Activated T-cell treated with anti-CD3 and anti-CD28 coated beads for 4 hours (primary cell): ENCODE measurements at places on chromosomes 6 and 20.
A peak's percentile ranks its signal among the peaks of the same experiment; 100 is the strongest.

DNA sequence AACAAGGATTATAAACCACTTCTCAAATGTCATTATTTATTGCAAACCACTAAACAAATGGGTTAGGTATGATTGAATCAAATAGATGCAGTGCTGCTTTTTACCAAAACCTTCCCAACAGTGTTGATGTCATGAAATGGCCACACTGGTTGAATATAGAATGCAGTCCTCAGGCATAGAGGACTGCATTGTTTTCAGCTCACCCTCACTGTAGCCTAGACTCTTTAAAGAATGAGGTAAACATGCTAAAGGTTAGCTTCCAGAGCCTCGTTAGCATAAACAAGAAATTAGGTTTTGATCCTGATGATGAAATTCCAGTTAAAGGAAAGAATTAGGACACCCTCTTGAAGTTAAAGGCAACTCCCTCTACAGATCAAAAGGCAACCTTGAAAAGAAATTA is 224.3 kb downstream of the ALDH8A1 start:
- no peak for DNase-seq

- DNase-seq: no peak
Observed at GRCh38 chr6:89984926-89985750, 90.9 kb downstream of the GJA10 start.

GRCh38 chr6:80742481-80742880 is 636.0 kb downstream of the BCKDHB start:
- no peak for DNase-seq

DNA sequence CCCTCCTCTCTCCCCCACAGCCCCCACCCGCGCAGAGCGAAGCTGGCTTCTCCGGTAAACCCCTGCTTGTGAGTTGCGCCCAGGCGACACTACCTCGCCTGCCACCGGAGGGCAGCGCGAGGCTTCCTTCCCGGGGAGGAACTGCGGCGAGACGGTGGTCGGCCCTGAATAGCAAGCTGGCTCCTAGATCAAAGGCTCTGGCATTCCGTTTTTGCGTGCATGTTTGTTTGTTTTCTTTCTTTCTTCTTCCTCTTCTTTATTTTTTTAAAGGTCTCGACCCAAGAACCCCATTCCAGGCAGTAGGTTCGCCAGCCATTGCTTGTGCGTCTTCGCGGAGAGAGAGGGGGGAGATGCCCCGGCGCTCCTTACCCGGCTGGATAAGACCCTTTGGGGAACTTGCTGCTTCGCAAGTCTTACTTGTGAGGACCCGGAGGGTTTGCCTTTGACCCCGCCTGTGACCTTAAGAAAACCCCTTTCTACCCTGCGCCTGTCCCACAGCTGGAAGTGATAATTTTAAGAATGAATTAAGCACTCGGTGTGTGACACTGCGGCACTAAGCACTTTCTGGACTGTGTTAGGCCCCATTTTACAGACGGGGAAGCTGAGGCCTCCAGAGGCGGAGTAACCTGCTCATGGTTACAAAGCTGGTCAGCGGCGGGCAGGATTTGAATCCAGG is 92.7 kb upstream of the SIRPA start:
- no peak for DNase-seq

DNA sequence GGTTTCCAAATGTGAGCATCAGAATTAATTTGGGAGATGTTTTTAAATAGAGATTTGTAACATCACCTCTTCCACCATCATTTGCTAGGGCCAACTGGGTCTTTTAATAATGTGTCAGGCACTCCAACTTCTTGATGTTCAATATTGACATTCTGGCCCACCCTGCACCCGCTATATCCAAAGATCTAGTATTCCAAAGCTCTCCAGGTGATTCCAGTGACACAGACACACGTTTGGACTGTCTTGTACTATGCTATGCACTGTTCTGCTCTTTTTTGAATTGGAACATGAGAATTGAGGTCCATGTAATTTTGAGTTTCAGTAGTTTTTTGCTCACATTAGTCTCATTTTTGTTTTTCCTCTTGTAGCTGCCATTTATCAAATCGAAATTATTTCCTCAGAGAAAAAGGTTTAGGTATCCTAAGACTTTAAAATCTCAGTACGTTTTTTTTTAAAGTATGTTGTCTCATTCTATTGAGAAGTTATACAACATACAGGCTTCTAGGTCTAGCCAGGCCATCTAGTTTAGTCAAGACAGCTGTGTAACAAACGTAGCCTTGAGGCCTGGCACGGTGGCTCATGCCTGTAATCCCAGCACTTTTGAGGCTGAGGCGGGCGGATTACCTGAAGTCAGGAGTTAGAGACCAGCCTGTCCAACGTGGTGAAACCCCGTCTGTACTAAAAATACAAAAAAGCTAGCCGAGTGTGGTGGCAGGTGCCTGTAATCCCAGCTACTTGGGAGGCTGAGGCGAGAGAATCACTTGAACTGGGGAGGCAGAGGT is 3.1 kb downstream of the BICRAL start:
- DNase-seq: no peak

- DNase-seq: no peak
Observed at GRCh38 chr6:105431226-105431625, 28.3 kb upstream of the PREP start.

DNA sequence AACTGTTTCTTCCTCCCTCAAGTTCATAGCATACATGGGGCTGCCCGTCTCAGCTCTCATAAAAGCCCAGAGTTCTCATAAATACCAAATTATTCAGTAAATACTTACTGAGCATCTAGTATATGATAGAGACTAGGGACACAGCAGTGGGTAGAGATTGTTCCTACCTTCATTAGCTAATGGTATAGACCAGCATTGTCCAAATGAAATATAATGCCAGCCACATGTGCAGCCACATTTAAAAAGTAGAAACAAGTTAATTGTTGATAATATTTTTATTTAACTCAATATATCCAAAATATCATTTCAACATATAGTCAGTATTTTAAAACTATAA is 1.2 kb downstream of the TTLL9 start:
- DNase-seq: no peak

GRCh38 chr6:84560436-84561390 is 203.7 kb downstream of the TBX18 start:
- DNase-seq: no peak

DNA sequence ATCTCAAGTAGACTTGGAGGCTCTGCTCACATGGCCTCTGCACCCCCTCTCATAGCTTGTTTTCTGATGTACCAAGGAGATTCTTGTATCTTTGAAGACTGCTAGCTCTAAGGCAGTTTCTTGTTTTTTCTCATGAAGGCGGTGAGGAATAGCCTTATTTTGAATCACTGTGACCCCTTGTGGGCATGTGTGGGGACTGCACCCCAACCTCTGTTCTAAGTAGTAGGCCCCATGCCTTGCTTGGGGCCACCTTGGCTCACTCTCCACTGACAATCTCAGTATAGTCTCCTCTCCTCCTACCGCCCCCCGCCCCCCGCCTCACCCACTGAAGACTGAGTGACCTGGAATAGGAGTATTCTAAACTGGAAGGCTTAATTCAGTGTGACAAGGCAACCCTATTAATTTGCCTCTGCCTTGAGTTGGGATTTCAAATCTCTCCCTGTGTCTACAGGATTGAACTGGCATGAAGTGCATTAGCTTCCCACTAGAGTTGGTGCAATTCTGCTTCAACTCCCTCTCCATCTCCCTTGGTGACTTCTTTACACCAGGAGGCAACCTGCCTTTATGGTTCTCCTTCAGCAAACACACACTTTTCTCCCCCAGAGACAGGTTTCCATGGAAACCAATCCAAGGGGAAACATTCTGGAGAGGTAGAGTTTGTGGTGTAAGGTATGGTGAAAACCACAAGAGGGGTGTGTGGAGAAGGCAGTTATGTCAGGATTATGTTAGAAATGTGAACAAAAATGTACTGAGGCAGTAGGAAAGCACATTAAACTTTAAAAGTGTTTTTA is 75.4 kb upstream of the ECI2 start:
- peak; percentile 52 for DNase-seq

DNA sequence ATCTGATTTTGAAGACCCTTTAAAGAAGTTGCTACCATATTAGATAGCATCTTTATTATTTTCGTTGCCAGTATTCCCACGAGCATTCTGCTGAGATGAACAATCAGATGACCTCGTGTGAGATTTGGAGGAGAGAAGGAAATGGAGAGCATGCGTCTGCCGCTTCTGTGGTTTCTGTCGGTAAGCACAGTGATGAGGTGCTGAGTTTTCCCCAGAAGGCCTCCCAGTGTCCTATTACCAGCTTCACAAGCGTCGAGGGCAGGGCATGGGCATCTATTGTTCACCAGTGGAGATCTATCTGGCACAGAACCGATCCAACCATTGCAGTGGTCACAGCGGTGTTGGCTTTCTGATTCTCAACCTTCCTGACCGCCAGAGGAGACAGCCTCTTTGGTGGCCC is 29.4 kb downstream of the TRAF3IP2 start:
- no peak for DNase-seq

GRCh38 chr20:24668791-24669190 is 199.4 kb downstream of the SYNDIG1 start:
- no peak for DNase-seq

- no peak for DNase-seq
Observed at GRCh38 chr20:54047720-54048119, 22.7 kb downstream of the BCAS1 start.

GRCh38 chr6:10382728-10383330 is 32.0 kb downstream of the TFAP2A start:
- DNase-seq: no peak

DNA sequence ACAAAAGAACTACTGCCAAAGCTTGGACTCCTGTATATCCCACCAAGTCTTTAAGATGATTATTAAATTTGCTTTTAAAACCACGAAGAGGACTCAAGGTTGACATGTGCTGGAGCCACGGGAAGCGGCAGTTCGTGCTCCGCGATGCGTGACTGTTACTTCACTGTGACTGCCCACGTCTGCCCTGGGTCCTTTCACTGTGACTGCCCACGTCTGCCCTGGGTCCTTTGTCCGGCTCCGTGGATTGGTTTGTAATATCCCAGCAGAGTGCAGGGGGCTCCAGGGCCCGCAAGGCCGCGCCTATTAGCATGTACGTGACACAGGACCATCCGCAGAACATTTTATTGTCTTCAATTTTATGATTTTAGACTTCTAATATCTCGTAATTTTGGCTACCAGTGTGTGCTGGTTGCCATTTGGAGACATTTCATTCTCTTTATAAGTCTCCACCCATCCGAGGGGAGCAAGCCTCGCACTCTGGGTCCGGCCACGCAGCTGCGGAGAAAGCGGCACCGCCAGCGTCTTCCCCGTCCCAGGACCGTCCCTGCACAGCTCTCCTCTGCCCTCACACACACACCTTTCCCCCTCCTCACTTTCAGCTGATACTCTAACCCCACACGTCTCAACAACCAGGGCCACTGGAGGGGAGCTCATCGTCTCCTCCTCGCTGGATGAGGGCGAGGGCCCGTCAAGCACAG is 42.9 kb downstream of the DACT2 start:
- no peak for DNase-seq

DNA sequence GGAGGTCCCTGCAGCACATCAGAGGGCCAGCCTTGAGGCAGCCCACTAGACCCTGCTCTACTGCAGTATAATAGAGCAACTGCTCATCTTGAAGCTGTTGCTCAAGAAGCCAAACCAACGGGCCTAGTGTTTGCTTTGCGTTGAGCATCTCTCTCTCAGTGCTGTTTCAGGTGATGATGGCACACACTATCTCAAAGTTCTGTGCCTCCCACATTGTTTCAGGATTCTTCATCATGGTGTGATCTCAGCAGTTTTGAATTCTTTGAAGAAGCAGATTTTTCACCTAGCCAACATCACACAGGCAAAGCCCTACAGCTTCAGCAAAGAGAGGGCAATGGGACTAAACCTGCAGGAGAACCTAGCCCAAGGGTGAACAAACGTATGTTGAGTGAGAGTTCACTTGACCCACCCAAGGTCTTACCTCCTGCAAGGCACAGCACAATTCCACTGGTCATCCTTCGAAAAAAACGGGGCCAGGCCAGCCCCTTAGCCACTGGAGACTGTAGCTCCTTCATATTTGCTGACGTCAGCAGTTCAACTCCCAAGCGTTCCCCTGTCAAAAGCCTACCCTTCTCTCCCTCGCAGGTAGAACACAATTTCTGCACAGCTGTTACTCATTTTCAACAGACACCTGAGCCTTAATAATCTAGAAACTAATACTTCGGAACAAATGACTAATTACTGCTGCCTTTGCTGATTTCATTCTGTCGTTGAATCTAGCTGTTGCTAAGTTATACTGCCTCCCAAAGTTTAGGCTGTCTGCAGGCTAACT is 15.8 kb downstream of the MYB start:
- DNase-seq: no peak

- DNase-seq: no peak
Observed at GRCh38 chr6:90490030-90490716, 96.7 kb downstream of the MAP3K7 start.

GRCh38 chr6:137754366-137754765 is 112.7 kb upstream of the TNFAIP3 start:
- DNase-seq: no peak

GRCh38 chr20:31537890-31538289 is 23.6 kb downstream of the HM13 start:
- no peak for DNase-seq

GRCh38 chr6:133542056-133542821 is 301.1 kb downstream of the EYA4 start:
- no peak for DNase-seq

GRCh38 chr6:168147205-168147738 is 68.3 kb upstream of the FRMD1 start:
- no peak for DNase-seq

DNA sequence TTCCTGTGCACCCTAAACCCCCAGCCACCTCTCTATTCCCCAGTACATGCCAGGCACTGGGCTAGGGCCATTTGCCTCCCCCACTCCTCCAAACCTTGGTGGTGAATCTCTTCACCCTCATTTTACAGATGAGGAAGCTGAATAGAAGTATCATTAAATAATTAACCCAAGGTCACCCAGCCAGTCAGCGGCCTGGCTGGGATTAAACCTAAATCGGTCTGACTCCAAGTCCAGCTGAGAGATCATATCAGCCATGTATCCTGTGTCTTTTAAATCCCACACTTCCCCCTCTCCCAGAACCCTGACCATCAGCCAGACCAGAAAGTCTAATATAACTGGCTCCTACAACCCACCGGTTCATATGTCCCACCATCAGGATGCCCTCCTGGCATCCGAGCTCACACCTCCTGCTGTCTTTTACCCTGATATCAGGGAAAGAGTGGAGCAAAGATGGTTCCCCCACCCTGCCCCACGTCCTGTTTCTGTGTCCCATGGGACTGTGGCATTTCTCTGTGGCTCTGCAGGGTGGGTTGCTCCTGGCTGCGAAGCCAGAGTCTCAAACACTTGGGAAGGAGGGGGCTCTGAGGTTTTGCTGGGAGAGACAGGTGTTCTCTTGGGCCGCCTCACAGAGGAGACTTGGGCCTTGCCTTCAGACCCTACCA is 145.3 kb downstream of the VEGFA start:
- DNase-seq: no peak

GRCh38 chr6:224350-224749 is 67.9 kb upstream of the DUSP22 start:
- DNase-seq: no peak

GRCh38 chr6:63643862-63644261 is 8.3 kb downstream of the PHF3 start:
- no peak for DNase-seq

GRCh38 chr6:158369241-158369640 is 57.0 kb downstream of the TULP4 start:
- no peak for DNase-seq

GRCh38 chr6:166342349-166343149 is at the start of gene SFT2D1:
Gene SFT2D1 (minus strand): TSS chr6:166342545. CDS start chr6:166342481, 64 bp downstream.
- DNase-seq: peak; percentile 65
